Left kidney (tissue), 8 donors: ENCODE measurements at places on chromosomes 16 and 17.
A peak's percentile ranks its signal among the peaks of the same experiment; 100 is the strongest.

DNA sequence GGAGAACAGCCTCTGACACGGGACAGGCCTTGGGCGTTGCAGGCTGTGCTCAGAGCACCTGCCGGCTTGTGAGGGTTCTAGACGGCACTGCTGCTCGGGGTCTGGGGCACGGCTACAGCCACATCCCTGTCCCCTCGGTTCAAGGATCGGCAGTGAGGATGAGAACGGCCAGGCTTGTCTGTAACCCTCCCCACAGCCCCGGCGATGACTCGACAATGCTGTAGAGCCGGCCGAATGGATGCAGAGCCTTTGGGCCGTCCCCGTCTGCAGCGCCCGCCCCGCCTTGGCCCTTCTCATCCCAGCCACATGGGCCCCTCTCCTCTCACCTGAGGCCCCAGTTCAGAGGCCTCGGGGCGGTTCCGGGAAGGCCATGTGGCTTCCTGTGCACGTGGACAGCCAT is 49.0 kb upstream of the METRNL start:
- DNase-seq = no peak

- no peak for DNase-seq
Measured at GRCh38 chr17:80751070-80751945, 206.7 kb downstream of the RPTOR start.

GRCh38 chr17:78661093-78661770 is 84.0 kb upstream of the DNAH17 start:
- peak; percentile 30 for DNase-seq

- no peak for DNase-seq
Measured at GRCh38 chr16:53056392-53056881, 1.6 kb downstream of the CHD9 start.

GRCh38 chr16:12211870-12212690 is 235.5 kb downstream of the SNX29 start:
- no peak for DNase-seq

GRCh38 chr17:16945136-16945482 is 26.8 kb downstream of the TNFRSF13B start:
- DNase-seq = no peak

DNA sequence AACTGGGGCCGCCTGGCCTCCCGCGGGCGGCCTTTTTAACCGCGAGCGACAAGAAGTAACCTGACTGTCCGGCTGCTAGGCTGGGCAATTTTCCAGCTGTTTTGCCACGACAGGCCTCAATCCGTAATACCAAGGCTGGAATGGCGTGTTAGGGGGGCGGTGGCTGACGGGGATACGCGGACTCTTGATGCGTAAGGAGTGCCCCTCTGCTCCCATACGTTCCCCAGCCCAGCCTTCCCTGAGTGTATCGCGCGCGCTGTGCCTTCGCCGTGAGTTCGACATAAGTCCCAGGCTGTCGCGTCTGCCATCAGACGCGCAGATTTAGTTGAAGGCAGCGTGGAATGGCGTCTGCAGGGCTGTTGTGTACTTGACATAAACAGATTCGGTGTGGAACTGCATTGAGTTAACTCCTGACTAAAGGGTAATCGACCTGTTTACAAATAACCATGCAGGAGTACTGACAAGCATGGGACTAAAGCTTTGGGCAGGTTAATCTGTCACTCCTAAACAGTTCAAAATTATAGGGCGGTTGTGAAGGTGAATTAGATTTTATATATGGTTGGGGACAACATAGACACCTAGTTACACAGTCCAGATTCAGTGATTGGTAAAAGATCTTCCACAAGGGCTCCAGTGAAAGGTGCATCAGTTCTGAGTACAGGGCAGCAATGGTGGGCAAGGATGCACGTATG is 16.6 kb upstream of the ERN1 start:
- DNase-seq = no peak

GRCh38 chr17:80494547-80494946 is 18.1 kb upstream of the NPTX1 start:
- DNase-seq = no peak

DNA sequence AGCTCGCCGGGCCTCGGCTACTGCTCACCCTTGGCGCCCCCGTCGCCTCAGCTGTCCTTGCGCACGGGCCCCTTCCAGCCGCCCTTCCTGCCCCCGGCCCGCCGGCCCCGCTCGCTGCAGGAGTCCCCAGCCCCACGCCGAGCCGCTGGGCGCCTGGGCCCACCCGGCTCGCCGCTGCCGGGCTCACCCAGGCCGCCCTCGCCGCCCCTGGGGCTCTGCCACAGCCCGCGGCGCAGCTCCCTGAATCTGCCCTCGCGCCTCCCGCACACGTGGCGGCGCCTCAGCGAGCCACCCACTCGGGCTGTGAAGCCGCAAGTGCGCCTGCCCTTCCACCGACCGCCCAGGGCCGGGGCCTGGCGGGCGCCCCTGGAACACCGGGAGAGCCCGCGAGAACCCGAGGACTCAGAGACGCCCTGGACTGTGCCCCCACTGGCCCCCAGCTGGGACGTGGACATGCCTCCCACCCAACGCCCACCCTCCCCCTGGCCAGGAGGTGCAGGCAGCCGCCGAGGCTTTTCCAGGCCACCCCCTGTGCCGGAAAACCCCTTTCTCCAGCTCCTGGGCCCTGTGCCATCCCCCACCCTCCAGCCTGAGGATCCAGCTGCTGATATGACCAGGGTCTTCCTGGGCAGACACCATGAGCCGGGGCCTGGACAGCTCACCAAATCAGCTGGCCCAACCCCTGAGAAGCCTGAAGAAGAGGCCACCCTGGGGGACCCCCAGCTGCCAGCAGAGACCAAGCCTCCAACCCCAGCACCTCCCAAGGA is 12.8 kb downstream of the MYO15A start:
- no peak for DNase-seq

- DNase-seq = no peak
Measured at GRCh38 chr16:28931801-28932225, at the start of gene CD19. Gene CD19, plus strand, starts transcription at chr16:28931971. Its CDS starts 30 bp downstream, at chr16:28932001.

DNA sequence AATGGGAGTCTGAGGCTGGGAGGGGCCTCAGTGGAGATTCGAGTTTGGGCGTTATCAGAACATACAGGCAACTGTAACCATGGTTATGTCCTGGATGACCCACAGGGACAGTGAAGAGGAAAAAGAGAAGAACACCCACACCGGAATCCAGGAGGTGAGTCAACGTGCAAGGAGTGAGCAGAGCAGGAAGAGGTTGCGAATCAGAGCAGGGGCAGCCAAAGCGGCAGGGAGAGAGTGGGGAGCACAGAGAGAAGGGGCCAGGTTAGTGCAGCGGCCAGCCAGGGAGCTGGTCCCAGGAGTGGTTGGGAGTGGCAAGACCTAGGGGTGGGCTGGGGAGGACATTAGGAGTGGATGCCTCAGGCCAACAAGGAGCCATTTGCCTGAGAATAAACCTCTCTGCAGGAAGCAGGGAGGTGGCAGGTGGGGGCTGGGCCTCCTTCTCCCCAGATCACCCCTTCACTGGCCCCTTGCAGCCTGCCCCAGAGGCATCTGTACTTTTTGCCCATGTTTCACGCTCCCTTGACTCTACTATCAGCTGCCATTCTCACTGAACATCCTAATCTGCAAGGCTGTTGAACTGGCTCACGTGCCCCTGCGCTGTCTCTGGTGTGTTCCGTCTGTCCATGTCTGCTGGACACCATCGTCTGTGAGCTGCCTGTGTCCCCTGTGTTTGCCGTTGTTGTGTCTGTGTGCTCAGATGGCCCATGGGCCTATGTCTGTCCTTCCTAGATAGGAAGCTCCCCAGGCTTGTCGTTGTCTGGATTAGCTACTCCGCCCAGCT is 5.1 kb downstream of the KRT13 start:
- DNase-seq = no peak
